ENCODE measurements at places on chromosomes 7 and 10.
A peak's percentile ranks its signal among the peaks of the same experiment; 100 is the strongest.

GRCh38 chr7:70614237-70615045 lies 517.5 kb upstream of the GALNT17 start:
- DNase-seq, result no peak

GRCh38 chr10:58781873-58782488 lies 269.3 kb downstream of the BICC1 start:
- no peak for DNase-seq

DNA sequence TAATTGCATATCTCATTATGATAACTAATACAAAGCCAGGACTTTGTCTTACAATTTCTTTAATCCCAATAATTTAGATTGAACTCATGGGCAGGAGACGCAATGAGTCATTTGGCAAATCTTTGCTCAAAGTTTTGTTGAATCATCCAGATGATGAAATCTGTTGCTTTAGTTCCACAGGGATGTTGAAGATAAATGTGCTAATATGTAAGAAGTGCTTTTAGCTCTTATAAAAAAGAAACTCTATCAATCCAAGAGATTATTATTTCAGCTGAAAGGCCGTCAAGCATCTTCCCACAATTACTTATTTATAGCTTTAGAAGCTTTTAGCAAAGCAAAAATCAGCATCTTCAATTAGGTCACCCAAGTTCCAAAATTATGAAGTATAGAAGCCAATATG lies 36.8 kb upstream of the ANK3 start:
- DNase-seq, result no peak

GRCh38 chr10:86434656-86435055 lies 68.1 kb upstream of the GRID1 start:
- DNase-seq, result no peak

- DNase-seq, result no peak
Measured at GRCh38 chr10:4285121-4285520, 500.1 kb upstream of the KLF6 start.

- DNase-seq, result no peak
Measured at GRCh38 chr7:47795631-47796030, 152.6 kb downstream of the PKD1L1 start.

DNA sequence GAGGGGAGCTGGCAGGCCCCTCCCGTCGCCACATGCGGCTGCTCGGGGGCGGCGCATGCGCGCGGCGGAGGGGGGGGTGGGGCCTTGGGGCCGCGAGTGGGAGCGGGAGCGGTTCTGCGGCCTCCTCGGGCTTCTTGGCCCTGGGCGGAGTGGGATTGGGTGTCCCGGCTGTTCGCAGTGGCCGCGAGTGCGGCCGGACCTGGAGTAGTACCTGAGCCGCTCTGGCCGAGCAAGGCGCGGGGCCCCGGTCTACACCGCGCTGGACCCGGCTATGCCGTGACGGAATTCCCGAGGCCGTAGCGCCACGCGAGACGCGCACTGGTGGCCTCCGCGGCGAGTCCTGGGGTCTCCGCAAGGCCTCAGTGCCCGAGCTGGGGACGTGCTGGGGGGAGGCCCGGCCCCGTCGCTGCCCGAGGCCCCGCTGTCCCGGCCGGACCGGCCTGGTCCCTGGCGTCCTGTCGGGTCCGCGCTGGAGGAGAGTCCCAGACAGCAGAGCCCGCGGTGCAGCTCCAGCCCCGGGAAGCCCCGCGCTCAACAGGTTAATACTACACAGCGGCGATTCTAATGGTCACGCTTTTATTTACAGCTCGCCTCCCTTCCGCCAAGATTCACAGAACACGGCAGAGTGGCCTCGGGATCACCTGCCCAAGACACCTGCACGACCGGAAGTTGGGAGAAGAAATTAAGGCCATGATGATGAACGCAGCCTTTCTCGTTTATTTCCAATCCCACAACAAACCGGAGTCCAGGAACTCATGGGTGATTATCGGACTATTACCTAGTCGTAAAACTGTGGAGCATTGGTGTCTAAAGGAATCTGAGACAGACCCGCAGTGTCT lies 671 bp upstream of the PAXIP1 start:
- peak; percentile 66 for DNase-seq

DNA sequence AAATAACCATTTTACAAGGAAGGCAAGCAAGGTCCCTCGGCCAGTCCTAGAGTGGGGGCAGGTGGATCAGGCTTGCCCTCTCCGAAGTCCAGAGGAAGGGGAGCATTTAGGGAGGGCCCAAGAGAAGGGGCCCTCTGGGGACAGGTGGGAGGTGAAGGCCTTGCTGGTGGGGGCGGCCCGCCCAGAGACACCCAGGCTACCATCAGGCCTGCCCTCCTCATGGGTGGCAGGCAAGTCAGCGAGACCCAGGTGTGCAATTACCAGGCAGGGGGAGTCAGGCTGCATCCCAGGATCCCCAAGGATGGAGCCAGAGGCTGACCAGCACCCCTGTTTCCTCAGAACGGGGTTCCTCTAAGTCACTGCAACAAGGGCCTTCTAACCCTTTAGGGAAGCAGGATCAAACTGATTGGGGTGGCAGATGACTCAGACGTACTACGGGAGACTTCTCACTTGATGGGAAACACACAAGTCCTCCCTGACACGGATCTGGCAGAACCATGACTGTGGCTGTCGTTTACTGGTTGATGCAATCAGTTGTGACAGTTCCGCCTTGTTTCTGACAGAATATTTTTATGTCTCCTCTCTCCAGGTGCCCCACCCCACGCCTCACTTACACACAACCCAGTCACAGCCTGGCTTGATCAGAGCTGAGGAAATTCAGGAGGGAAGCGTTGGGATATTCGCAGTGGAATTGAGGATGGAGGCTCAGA lies 8.2 kb downstream of the LOXL4 start:
- no peak for DNase-seq

DNA sequence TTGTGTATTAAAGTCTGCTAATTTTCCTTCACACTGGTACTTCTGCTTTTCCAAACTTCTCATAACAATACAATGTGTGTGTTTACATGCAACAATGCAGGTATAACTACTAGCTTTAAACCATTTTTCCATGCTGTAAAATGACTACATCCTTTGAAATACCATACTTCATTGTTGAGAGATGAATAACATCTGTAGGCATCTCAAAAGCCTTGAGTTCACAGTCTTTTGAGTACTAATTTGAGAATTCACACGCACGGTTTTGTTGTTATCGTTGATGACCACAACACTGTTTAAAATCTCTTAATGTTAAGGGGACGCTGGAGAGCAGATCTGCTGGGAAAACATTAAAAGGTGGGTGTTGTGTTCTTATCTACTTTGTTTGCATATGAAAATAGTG lies 37.4 kb downstream of the SEMA3A start:
- DNase-seq, result no peak

DNA sequence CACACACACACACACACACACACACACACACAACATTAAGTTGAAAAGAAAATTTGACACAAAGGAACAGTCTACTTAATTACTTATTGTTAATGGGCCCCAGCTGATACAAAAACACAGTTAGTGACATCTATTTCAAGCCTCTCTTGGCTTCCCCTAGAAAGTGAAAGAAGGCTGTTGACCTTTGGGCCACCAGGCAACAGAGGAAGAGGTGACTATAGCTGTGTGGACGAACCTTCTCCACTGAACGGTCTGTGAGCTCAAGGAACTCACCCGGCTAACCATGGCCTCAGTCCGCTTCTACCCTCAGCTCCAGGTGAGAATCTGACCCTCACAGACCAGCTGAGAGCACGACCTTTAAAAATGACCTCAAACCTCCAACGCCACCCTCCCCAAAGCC lies 32.9 kb upstream of the CALN1 start:
- DNase-seq, result no peak

DNA sequence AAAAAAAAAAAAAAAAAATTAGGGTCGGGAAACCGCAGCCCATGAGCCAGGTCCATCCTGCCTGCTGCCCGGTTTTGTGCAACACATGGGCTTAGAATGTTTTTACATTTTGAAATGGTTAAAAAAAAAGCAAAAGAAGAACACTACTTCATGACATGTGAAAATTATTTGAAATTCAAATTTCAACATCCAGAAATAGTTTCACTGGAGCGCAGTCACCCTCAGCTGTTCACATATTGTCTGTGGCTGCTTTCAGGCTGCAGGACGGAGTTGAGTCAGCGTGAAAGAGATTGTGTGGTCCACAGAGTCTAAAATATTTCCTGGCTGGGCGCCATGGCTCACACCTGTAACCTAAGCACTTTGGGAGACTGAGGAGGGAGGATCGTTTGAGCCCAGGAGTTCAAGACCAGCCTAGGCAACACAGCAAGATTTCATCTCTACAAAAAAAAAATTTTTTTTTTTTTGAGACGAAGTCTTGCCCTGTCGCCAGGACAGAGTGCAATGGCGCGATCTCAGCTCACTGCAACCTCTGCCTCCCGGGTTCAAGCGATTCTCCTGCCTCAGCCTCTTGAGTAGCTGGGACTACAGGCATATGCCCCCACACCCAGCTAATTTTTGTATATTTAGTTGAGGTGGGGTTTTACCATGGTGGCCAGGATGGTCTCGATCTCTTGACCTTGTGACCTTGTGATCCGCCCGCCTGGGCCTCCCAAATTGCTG lies 63.9 kb upstream of the ECHDC3 start:
- DNase-seq, result no peak

DNA sequence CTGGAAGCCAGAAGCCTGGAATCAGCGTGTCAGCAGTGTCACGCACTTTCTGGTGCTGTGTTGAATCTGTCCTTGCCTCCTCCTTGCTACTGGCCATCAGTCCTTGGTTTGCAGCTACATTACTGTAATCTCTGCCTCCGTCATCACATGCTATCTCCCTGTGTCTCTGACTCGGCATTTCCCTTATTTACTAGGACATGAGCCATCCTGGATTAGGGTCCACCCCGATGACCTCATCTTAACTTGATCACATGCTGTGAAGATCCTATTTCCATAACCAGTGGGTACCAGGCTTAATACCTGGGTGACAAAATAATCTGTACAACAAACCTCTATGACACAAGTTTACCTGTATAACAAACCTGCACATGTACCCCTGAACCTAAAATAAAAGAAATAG lies 518.0 kb upstream of the KLF6 start:
- no peak for DNase-seq

GRCh38 chr10:84008878-84009277 lies 130.4 kb upstream of the GHITM start:
- no peak for DNase-seq

DNA sequence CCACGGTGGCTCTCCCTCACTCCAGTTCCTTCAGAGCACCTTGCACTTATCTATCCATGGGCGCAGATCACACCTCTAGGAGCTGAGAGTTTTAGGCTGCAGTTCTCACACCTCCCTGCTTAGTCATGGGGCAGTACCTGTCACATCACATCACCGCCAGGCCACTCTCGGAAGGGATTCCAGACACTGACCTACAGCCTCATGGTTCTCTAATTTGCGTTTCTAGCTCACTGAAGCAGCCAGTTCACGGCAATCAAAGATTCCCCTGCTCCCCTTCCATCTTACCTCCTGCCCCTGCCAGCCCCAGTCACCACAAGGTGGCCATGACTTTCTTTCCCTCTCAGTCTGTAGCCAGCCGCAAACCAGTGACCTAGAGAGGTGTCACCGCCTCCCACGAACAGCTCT lies 34.2 kb downstream of the ADRB1 start:
- DNase-seq, result no peak

DNA sequence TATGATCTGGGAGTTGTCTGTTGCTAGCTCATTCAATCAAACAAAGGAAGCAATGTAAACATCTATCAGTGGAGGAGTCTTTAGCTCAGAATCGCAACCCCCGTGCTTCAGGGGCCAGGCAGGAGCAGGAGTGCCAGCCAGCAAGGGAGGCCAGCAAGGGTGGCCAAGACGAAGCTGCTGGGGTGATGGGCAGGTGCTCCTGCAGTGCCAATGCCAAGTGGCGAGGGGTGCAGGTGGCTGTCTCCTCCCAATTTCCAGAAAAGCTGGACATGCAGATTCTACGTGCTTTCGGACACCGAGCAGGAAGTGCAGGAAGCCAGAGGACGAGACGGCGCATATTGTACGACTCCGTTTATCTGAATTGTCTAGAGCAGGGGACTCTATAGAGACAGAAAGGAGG lies 48.1 kb upstream of the EBF3 start:
- DNase-seq, result no peak

DNA sequence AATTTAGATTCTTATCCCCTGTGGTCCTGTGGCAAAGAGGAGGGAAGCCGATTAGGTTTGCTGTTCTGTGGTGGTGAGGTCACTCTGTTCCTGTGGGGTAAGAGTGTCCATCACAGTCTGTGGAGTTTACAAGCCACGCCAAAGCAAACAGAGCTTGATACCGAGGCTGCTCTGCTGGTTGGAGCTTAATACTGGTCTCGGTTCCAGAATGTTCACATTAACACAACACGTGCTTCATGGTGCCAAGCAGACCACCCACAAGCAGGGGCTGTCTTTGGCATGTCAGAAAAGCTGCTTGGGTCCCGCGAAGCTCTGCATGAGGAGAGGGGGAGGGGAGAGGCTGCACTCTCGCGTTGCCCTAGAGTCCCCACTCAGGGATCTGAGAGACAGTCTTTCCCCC lies 47.5 kb downstream of the DNAJB6 start:
- DNase-seq, result no peak

GRCh38 chr7:94330269-94331020 lies 64.2 kb upstream of the COL1A2 start:
- no peak for DNase-seq

DNA sequence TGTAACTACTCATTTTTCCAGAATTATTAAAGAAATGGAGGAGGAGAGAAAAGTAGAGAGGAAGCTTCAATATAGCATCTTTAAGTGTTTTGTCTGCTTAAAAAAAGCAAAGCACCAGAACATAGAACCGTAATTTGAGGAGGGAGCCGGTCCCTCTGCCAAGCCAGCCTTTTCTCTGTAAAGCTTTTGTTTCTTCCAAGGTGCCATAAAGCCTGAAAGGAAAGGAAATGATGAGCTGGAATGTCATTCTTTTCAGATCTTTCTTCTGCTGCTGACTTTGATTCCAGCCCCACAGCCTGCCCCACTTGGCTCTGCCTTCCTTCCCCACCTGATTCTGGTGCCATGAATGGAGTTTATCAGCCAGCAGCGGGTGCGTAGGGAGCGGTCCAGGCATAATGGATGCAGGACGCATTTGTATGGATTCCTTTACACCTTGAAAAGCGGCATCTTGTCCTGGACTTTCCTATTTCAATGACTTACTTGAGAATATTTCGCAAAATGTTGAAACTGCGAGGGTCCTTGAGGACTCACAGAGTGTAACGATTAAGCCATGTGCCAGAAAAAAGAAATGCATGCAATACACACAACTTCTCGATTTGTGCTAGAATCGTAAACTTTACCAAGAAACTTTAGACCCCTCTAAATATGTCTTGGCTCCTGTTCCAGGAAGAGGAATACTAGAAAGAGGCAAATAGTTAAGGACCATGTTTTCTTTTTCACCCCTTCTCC lies 569.5 kb upstream of the MGMT start:
- DNase-seq, result no peak

DNA sequence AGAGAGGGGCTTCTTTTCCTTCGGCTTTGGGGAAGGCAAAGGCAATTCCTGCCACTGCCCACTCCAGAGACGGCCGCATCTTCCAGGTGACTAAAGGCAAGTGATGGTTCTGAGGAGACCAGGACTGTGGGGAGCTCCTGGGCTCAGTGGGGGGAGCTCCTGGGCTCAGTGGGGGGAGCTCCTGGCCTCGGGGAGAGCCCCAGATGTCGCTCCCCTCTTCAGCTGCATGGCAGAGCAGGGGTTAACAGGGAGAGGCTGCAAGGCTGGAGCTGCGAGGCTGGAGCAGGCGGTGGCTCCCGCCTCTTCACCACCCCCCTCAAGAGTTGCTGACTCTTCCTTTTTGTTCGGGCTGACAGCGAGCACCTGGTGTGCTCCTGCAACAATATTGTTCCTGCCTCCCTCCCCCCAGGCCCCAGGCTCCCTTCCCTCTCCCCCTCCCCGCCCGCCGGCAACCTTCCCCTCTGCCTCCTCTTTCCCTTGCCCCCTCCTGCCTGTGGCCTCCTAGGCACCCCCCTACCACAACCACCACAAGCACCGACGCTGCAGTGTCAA lies 56.3 kb upstream of the LBX1 start:
- DNase-seq, result no peak

GRCh38 chr7:66886152-66886551 lies 34.9 kb upstream of the TMEM248 start:
- no peak for DNase-seq

Measured in stimulated activated CD8-positive, alpha-beta memory T cell treated with anti-CD3 and anti-CD28 coated beads, Interleukin-7, amount 100 ng/mL, for 4 hours (primary cell).